ENCODE measurements at places on chromosomes 16 and 17.

DNA sequence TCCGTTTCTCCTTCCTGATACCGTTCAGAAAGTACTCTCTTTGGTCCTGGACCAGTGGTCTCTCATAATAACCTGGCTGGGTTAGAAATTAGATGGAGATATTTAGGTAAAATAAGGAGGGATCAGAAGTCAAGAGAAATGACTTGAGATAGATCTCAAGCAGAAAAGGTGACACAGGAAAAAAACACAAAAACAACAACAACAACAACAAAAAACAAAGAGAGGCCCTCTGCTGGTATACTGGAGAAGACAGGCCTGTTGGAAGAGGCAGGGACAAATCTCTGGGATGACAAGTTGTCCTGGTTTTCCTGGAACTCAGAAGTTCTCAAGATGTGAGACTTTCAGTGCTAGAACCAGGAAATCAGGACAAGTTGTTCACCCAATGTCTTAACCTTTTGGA lies 430.5 kb downstream of the SHISA9 start:
- no peak for DNase-seq

GRCh38 chr16:66255647-66256046 lies 110.8 kb upstream of the CDH5 start:
- DNase-seq: no peak

DNA sequence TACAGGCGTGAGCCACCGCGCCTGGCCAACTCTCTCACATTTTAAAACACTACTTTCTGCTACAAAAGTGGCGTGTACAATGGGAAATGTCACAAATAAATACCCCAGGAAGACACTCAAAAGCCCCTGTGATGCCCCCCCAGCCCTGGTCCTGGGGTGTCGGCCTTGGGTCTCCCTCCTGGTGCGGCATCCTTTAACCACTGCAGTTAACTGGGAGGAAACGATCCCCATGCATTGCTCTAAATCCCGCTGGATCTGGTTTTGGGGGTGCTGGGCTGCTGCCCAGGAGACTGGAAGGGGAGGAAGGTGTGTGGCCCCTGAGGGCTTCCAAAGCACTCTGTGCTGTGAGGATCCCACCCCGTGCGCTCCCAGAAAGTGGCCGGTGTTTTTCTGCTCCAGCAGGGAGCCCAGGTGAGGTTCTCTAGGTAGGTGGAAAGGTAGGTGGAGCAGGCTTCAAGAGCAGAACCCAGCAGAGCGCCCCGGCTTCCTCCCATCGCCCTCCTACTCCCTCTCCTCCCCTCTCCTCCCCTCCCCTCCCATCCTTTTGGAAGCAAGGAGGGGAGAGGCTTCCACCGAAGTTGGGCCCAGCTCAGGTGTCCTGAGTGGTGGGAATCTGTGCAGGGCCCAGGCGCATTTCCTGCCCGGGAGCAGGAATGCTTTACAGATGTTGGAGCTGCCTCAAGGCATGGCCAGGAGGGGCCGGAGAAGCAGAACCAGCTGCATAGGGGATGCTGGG lies 363.3 kb downstream of the SEC14L1 start:
- DNase-seq: no peak

DNA sequence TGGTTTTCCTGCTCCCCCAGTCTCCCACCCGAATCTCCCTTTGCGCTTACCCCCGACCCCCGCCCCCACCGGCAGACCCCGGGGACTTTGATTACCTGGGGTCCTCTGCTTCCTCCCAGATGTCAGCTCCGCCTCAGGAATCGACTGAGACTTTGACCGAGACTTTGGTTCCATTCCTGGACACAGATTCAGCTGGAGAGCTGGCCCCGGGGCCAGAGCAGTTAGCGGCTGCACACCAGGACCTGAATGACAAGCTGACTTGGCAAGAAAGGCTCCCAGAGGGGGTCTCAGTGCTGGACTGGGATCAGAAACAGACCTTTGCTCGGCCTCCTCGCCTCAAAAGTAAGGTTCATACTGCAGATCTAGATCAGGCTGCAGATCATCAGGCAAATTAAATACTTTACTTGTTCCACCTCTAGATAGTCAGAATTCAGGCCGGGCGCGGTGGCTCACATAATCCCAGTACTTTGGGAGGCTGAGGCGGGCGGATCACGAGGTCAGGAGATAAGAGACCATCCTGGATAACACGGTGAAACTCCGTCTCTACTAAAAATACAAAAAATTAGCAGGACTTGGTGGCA lies 60.3 kb upstream of the FBXO47 start:
- DNase-seq: no peak

DNA sequence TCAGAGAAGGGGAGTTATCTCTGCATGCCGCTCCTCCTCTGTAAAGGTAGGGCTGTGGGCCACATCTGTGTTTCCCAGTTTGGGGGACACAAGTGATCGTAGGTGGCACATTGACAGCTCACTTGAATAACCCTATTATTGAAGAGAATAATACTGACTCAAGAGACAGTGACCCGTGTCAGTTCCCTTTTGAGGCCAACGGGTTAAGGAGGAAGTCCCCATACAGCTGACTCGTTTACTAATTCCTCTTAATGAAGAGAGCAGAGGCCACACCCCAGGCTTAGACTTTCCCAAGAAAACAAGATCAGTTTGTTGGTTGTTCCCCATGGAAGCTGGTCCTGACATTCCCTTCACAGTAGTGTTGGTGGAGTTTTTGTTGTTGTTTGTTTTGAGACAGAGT lies 33.0 kb downstream of the IL4R start:
- DNase-seq: no peak

DNA sequence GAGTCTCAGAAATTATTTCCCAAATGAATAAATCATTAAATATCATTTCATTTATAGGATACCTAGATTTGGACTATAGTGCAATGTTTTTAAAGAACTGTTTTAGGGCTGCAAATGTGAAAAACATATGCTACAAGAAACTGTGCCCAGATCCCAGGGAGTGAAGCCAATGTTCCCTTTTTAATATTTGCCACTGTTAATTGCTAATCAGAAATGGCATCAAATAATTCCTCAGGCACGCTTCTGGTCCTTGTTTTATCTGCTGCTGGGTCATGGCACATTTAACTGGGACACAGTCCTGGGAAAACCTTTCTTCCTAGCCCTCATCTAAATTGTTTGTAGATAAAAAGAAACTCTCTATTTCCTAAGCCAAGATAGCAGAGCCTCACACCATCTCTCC lies 79.3 kb upstream of the CNTNAP4 start:
- no peak for DNase-seq

DNA sequence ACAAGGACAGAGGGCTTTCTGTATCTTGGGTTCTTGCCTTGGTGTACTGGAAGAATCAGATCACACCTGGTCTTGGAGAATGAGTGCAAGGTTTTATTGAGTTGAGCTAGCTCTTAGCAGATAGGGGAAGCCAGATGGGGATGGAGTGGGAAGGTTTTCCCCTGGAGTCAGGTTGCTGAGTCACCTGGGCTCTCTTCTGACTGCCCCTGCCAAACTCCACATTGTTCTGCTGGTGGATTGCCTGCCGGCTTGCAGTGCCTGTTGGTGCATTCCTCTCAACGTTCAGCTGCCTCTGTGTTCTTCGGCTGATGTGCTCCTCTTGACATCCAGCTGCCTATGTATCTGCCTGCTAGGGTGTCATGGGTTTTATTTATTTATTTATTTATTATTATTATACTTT lies 1431.1 kb downstream of the CDH8 start:
- DNase-seq: no peak

GRCh38 chr16:19210280-19210924 lies 42.4 kb downstream of the SYT17 start:
- DNase-seq: no peak

DNA sequence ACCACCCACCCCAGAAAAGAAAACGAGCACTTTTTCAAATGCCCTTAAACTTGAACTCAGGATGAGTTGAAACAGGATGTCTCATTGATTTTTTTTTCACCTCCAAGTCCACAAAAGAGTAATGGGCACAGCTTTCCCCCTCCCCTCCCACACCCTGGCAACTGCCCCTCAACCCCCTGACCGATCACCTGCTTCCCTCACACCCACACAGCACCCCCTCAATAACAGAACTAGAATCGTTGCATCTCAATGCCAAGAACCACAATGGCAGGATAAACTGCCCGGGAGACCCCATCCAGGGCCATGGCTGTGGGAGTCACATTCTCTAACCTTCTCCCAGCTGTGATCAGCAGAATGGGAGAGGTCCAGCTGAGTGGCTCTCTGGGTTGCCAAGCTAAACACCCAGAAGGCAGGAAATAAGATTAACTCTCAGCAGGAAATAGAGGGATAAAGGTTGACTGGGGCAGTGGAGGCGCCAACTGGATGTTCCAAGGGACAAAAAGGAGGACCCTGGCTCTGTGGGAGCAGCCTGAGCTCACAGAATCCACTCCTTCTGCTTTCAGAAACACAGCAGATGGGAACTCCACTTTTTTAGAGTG lies 128.0 kb upstream of the SDK2 start:
- no peak for DNase-seq

- peak; percentile 88 for DNase-seq
Measured at GRCh38 chr16:51392521-51393187, 241.6 kb upstream of the SALL1 start.

DNA sequence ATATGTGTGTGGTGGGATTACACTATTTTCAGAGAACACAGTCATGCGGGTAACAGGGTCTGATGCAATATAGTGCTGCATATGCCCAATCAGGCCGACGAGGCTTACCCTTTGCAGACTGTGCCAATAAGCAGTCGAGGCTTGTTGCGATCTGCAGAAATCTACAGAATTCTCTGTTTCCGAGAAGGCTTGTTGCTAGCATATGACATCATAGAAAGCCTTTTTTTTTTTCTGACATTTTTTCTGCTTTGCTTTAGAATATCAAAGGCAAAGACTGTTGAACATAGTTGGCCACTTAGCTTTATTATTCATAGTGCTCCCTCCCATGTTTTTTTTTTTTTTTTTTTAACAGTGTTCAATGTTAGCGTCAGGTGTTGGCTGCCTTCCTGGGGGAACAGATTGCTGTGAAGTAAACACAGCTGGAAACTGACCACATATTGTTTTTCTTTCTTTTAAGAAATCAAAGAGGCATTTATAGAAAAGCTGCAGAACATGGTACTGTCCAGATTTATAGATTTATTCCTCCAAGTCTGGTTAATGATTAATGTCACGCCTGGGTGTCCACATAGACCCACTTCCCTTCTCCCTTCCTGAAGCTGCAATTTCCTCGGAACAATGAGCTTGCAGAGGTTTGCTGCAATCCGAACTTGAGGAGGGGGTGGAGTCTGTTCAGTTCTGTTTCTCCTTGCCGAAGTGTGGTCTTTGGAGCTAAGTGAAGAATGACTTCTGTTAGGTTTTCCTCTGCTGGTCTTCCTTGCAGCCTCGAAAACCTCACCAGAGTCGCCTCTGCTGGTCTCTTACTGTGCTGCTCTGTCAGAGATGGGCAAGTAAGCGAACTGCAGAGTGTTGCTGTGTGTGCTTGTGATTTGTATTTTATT lies 87.3 kb downstream of the MAP2K6 start:
- DNase-seq: peak; percentile 64

DNA sequence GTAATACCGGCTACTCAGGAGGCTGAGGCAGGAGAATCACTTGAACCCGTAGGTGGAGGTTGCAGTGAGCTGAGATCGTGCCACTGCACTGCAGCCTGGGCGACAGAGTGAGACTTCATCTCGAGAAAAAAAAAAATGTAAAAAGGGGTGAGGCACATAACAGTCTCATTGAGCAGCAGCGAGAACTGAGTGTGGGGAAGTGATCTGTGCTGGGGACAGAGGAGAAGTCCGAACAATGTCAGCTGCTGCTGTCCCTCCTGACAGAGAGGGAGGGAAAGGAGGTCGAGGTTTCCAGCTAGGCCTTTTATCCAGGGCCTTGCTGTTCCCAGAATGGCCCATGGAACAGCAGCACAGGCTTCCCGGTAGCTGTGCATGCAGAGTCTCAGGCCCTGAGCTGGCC lies 14.0 kb downstream of the C16orf74 start:
- no peak for DNase-seq

DNA sequence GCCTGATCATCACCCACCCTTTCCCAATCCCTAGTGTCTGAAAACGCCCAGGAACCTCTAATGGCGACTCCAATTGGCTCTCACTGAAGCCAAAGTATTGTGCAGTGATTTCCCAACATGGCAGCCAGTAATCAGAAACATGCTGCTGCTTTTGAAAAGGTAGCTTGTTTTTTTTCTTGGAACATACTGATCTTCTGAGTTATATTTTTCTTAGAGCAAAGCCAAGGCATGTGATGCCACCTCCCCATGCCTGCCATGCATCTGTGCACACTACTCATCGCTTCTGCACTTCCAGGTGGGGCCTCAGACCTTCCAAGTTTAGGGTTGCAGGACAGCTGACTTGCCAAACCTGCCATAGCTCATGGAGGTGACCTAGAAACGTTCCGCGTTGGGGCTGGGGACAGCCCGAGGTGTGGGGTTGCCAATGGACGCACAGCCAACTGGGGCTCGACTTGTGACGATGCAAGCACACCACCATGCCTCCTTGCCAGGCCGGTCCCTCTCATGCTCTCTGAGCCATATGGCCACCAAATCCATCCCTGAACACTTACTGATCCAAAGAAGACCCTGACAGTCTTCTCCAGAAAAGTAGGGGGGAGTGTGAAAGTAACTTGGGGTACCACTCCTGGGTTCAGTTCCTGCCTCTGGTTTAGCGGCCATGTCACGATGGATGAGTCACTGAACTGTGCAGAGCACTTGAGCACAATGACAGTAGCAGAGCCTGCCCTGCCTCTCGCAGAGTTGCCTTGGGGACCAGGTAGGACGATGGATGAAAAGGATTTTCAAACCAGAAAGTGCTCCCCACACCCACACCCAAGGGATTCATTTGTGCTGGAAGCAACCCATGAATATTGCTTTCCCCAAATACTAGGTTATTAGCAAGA lies 155.7 kb downstream of the CCDC182 start:
- peak; percentile 40 for DNase-seq

- DNase-seq: no peak
Measured at GRCh38 chr16:84387021-84387420, 18.7 kb downstream of the ATP2C2 start.

DNA sequence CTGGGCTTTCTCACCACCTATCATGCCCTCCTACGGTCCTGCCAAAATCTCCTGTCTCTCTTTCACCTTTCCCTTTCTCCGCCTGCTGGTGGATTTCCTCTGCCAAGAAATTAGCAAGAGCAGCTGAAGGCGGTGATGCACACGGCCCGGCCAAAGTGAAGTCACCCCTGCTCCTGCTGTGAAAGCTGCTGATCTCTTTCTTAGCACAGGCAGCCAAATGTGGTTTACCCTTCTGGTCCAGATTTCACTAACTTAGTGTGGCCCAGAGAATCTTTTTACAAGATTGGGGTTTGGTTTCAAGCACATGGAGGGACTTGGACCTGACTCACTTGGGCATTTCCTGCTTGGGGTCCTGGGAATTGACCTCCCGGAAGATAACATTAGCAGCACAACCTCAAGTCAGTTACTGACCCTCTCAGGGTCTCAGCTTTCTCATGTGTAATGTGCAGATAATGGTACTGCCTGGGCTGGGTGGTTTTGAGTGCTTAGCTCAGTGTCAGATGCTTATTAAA lies 155.7 kb downstream of the SOCS1 start:
- DNase-seq: peak; percentile 92

All from cardiac fibroblast (primary cell).